ENCODE measurements at places on chromosomes 1 and 21.

DNA sequence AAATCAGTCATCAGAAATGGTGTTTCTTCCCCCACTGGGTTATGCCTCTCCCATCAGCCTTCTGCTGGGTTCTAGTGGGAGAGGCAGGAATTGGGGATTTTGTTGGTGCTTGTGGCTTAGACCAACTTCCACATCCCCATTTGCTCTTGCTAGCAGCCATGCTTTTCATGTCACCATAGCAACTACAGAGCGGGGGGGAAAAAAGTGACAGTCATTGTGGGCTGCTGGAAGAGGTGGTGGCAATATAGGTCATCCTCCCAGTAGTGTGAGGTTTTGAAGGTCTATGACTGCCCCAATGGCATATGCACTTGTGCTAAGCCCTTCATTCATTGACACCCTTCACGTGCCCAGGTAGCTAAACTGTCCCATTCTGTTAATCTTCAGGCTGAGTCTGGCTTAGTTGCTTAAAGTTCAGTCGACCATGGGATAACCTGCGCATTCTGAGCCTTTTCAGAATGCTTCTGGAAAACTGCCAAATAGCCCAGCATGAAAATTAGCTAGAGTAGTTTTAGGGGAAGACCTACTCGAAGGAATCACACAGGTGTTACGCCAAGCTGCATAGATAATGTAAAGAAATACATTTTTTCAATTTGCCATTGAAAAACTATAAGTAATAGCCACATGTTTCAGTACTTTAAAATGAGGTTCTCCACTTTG lies 53.7 kb upstream of the ZNF326 start:
- DNase-seq, result no peak

- peak; percentile 79 for DNase-seq
These were observed 66.2 kb upstream of the IRF2BP2 start for GRCh38 chr1:234676103-234676594.

- no peak for DNase-seq
These were observed 292.0 kb downstream of the VAV3 start for GRCh38 chr1:107673006-107673405.

DNA sequence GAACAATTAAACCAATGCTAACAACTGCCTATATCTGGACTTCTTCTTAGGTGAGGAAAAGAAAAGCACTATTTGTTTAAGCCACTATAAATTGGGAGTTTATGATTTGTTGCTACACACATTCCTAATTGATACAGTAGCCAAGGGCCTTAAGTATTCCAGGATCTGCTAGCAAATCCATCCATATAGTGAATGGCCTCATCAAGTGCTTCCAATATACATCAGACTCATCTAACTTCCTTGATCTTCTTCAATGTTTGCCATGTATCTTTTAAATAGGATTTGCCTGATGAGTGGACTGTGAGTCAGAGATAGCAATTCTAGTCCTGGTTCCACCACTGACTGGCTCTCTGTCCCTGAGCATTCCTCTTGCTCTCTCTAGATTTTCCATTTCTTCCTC lies 430.2 kb downstream of the OMA1 start:
- no peak for DNase-seq

DNA sequence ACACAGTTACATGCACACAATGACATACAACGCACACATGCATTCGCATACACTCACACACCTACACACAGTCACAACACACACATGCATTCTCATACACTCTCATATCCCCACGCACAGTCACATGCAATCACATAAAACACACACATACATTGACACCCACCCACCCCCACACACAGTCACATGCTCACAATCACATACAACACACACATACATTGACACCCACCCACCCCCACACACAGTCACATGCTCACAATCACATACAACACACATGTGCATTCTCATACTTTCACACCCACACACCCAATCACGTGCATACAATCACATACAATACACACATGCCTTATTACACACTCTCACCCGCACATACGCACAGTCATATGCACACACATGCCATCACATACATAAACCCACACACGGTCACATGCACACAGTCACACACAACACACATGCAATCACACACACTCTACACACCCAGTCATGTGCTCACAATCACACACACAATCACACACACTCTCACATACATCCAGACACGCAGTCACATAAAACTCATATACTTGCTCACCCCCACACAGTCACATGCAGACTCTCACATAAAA lies 134.3 kb downstream of the CASZ1 start:
- no peak for DNase-seq

- peak; percentile 78 for DNase-seq
These were observed 38.7 kb downstream of the BCL9 start for GRCh38 chr1:147579934-147580537.

GRCh38 chr1:159205225-159205624 lies 550 bp downstream of the ACKR1 start:
- no peak for DNase-seq

- DNase-seq, result no peak
These were observed 264.6 kb upstream of the RAB4A start for GRCh38 chr1:229006121-229006870.

DNA sequence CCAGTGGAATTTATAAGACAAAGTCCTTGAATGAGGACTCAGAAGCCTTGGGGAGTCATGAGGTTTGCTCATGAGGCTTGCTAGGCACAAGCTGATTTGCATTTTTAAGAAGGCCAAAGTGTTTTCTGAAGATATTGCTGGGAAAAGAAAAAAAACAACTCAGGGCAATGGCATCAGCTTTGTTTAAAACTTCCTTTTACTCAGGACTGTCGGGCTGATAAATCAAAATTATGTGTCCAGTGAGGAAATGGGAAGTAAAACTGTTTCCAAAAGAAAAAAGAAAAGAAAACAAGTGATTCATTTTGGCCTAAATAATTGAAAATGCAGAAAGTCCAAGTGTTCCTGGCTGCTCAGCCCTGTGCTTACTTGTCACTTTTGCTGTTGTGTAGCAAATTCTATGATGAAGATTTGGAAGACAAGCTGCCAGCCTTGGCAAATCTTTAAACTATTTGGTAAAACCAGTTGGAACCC lies 282.4 kb downstream of the HLX start:
- peak; percentile 21 for DNase-seq

DNA sequence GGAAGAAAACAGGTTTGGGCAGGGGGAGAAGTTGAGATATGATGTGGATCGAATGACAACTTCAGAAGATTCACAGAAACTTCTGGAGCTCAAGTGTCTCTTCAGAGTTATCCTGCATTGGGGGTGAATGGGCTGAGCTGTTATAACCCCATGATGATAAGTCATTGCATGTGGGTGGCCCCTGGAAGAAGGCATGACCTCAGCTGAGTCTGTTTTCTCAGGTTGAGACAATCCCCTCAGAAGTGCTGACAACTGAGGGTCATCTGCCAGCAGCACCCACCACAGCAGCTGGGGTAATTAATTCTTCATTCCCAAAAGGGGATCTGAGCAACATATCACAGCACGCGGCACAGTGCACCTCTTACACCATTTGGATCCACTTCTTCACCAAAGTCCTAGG lies 138.6 kb upstream of the CAMK1G start:
- DNase-seq, result no peak

DNA sequence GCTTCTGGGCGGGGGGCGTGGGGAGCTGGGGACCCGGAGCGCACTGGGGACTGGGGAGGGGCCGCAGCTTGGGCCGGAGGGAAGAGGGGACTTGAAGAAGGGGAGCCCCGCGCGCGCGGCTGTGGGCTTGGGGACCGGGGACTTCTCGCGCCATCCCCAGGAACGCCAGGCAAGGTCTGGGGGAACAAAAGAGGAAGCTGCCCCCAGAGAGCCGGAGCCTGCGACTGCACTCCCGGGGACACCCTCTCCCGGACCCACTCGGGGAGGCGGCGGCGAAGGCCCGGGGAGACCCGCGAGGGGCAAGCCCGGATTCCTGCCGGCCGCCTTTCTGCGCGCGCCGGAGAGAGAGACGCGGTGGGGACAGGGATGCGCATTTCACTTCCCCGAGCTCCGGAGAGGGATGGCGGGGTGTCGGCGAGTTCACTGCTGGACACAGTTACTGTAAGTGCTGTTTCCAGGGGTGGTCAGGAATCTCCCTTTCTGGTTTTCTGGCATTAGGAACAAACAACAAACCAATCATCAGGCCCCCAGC lies 732 bp downstream of the ABCG1 start:
- DNase-seq, result no peak

GRCh38 chr1:196501760-196502428 lies 106.3 kb downstream of the KCNT2 start:
- DNase-seq, result no peak

DNA sequence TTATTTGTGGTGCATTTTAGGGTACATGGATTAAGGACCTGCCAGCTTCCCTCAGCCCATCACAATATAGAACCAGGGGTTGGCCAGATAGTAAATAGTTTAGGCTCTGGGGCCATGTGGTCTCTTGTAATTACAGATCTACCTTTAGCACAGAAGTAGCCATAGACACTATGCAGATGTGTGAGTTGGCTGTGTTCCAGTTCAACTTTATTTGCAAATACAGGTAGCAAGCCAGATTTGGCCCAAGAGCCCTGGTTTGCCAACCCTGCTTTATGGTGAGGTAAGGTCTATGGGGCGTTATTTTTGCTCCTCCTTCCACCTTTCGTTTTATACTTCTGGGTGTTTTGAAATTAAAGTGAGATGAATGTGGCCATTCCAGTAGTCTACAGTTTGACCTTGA lies 48.7 kb downstream of the MRPS6 start:
- DNase-seq, result no peak

DNA sequence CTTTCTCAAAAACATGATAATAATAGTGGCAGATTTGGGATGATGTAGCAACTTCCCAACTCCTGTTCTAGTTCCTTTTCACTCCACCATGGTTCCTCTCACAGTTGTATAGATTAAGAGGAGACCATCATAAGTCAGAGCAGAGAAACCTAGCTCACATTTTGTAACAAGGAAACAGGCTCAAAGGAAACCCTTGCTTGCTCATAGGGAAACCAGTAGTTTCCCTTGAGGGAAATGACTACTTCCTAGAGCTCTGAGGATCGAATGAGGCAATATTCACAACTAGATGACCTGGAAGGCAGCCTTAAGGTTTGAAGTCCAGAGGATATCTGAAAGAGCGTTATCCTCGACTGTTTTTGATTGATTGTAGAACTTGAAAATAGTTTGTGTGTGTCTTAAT lies 76.1 kb upstream of the C8B start:
- no peak for DNase-seq

DNA sequence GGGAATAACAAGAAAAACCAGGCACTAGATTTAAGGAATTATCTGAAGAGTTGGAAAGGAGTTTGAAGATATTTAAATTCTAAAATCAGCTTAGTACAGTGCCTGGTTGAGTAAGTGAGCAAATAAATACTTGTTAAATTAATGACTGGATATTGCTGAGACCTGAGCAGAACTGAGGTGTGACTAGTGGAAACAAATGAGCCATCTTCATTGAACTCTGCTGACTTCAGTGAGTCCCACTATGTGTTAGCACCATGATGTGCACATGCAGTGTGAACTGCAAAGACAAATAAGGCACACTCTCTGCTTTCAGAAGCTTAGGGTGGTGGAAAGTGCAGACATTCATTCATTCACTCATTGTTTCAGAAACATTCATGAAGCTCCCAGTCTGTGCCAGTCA lies 48.7 kb downstream of the ELAPOR1 start:
- DNase-seq, result no peak

DNA sequence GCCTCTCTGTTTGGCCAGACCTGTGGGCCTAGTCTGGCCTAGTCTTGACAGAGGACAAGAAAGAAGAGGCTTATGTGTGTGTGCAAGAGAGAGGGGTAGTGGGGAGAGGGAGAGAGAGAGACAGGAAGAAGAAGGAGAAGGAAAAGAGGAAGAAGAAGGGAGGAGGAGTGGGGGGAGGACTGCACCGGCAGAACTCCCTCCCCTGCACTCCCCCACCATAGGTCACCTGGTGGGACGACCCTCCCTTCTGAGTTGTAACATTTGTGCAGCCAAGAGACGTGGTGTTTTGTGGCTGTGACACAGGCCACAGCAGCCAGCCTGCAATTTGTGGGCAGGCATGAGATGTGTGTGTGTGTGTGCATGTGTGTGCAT lies 4.3 kb downstream of the INAVA start:
- no peak for DNase-seq

GRCh38 chr1:214777364-214777763 lies 174.4 kb downstream of the CENPF start:
- DNase-seq, result no peak

DNA sequence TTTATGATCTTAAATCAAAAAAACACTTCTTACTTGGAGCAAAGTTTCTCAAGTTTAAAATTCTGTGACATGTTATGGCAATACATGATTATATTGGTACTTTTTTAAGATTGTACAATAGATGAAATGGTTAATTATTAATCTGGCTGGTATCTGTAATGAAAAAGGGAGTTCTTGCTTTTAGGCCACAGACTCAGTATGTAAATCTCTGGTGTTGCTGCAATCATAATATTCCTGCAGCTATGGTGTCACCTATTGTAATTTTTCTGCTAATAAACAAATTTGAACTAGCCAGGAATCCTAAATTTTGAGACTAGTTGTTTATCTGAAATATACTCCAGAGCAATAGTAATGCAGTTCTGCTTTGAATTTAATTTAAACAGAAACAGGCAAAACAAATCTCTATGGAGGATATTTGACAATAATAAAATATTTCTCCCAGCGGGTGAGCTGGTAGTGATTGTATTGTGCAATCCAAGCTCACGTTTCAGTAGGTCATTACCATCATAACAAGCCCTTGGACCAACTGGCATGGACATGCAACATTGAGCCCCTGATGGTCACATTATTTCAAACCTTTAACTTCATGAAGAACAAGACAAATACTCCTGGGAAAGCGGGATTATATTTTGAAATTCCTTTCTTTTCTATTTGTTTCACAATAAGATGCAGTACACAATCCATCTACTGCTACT lies 77.2 kb upstream of the USH2A start:
- DNase-seq, result no peak

GRCh38 chr1:50976111-50976889 lies 6.3 kb downstream of the CDKN2C start:
- no peak for DNase-seq

DNA sequence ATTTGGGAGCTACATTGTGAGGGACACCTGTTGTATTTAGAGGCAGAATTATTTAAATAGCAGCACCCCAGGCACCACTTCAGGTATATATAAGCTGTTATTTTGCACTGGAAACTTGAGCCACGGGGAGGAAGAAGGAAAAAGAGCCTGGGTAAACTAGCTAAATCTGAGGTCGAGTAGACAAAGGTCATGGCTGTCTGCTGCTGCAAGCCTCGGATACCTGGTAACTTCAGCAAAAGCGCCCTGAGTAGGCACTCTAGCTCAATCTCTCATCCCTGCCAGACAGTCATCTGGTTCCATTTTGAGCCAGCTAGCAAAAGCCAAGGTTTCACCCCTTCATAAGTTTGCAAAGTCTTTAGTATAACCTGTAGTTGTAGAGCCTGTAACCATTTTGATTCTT lies 101.9 kb upstream of the ZNF644 start:
- DNase-seq, result no peak

- DNase-seq, result no peak
These were observed 8.8 kb upstream of the PEAR1 start for GRCh38 chr1:156884560-156885184.

DNA sequence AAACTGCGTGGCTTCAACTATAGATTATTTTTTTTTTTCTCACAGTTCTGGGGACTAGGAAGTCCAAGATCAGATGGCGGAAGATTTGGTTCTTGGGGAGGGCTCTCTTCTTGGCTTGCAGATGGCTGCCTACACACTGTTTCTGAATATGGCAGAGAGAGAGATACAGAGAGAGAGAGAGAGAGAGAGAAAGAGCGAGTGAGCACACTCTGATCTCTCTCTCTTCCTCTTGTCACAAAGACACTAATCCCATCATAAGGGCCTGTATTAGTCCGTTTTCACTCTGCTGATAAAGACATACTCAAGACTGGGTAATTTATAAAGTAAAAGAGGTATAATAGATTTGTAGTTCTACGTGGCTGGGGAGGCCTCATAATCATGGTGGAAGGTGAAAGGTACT lies 79.5 kb downstream of the IGSF21 start:
- DNase-seq, result no peak

Data from fibroblast of upper back skin (primary cell).